Astrocyte (in vitro differentiated cells and primary cell): ENCODE measurements at places on chromosomes 11 and 22. TPM values are rescaled to one million over a fixed set of nuclear protein-coding genes. Genes with fewer than 3 reads are reported as not detected.

DNA sequence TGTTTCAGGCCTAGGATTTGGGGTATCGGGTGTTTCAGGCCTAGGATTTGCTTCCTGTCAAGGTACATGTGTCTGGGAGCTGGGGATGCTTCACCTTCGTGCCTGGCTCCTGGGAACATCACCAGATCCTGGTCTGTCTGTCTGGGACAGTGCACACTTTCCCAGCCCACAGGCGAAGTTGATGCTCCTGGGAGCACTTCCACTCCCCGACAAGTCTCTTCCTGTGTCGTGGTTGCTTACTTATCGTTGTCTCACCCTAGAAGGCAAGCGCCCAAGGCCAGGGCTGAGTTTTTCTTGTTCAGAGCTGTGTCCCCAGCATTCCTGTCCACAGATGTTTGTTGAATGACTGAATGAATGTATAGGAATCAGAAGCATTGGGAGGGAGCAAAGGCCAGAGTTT lies 71.5 kb downstream of the LINC01488 start:
- no peak overlapping the region for H3K27ac ChIP-seq
- no peak overlapping the region for H3K4me3 ChIP-seq
- no peaks in the 10 kb centered on the region for H3K27me3 ChIP-seq
- no peak for DNase-seq

GRCh38 chr11:96207459-96208449 lies 135.2 kb downstream of the MAML2 start:
- H3K36me3 ChIP-seq, result no peaks in the 10 kb centered on the region
- H3K27me3 ChIP-seq, result no peaks in the 10 kb centered on the region
- no peak overlapping the region for H3K27ac ChIP-seq

SYT7 gene
- total RNA-seq, result 3.7 and 3.8 TPM in 2 replicates

DYNC2H1 gene
- 17.2 and 20.9 TPM in 2 replicates for total RNA-seq

- peaks cover 15% of the 10 kb centered on the region for H3K4me1 ChIP-seq
- H3K36me3 ChIP-seq, result no peaks in the 10 kb centered on the region
- no peak overlapping the region for H3K27ac ChIP-seq
- no peaks in the 10 kb centered on the region for H3K27me3 ChIP-seq
Measured at GRCh38 chr11:78699609-78700135, 125.0 kb upstream of the NARS2 start.

DNA sequence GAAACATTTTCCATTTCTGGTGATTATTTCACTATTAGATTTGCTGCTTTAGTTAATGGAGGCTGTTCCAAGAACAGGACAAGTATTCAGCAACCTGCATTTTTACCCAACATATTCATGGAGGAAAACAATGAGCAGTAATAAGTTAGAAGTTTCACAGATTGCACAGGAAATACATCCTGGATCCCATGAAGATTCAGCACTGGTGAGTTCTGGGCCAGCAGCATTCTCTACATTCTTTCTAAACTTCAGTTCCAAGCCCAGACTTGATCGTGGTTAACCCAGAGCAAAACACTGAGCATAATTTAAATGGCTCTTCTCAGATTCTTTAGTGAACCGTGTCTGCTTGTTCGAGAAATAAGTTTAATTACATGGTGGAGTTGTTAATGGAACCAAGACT lies 3.8 kb downstream of the FJX1 start:
- DNase-seq, result peak; percentile 89
- H3K4me3 ChIP-seq, result peak overlapping the region; percentile 77
- peak overlapping the region; percentile 68 for H3K27ac ChIP-seq
- H3K27me3 ChIP-seq, result no peaks in the 10 kb centered on the region
- no peaks in the 10 kb centered on the region for H3K36me3 ChIP-seq
- H3K4me1 ChIP-seq, result peaks cover 44% of the 10 kb centered on the region

- DNase-seq, result no peak
- H3K36me3 ChIP-seq, result no peaks in the 10 kb centered on the region
- no peak overlapping the region for H3K4me3 ChIP-seq
- no peaks in the 10 kb centered on the region for H3K27me3 ChIP-seq
- no peak overlapping the region for H3K27ac ChIP-seq
Measured at GRCh38 chr11:74490941-74491340, 2.6 kb downstream of the LIPT2 start.

PNPLA5 gene
- total RNA-seq, result not detected in 2 replicates

DNA sequence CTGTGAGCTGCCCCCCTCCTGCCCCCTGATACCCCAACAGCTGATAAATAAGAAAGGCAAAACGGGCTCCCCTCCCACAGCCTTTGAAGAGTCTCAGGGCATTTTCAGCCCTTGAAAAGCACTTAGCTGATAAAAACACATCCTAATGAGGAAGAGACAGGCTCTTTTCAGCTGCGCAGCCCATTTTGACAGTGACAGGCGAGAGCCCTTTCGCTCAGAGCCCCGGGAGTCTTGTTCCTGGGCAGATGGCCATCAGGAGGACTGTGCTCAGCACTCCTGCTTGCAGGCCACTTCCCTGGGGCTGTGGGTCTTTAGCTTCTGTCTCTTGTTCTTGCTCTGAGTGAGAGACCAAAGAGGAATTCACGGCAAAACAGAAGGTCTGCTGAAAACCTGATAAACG lies 757.2 kb downstream of the BRD1 start:
- H3K27me3 ChIP-seq, result no peaks in the 10 kb centered on the region
- H3K4me1 ChIP-seq, result no peaks in the 10 kb centered on the region
- DNase-seq, result no peak
- no peak overlapping the region for H3K27ac ChIP-seq

GRCh38 chr11:2302306-2302895 lies 588 bp downstream of the TSPAN32 start:
- no peak overlapping the region for H3K4me3 ChIP-seq
- H3K36me3 ChIP-seq, result no peaks in the 10 kb centered on the region
- H3K27me3 ChIP-seq, result peaks cover 3% of the 10 kb centered on the region
- peaks cover 11% of the 10 kb centered on the region for H3K4me1 ChIP-seq

MMP13 gene
- 1.2 and 3.9 TPM in 2 replicates for total RNA-seq

GRCh38 chr11:115324581-115325432 lies 179.4 kb downstream of the CADM1 start:
- no peaks in the 10 kb centered on the region for H3K27me3 ChIP-seq
- no peak overlapping the region for H3K27ac ChIP-seq
- DNase-seq, result peak; percentile 66
- H3K4me3 ChIP-seq, result no peak overlapping the region
- no peaks in the 10 kb centered on the region for H3K4me1 ChIP-seq

DNA sequence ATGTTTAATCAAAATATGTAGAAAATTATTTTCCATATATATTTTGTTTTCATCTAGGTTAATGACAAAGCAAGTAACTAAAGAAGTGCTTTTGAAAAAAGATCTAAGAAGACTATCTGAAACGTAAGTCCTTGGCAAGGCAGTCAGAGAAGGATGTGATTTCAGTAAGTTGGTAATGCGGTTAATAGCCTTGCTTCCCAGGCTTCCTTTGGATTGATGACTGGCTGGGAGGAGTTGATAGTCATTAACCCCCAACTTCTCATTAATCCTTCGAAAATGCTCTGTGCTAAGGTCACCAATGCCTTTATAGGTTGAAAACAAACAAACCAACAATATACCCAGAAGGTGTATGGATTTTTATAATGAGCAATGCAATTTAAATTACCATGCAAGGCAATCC lies 1326.5 kb downstream of the LRRC4C start:
- H3K4me1 ChIP-seq, result peaks cover 7% of the 10 kb centered on the region
- no peak overlapping the region for H3K4me3 ChIP-seq
- H3K36me3 ChIP-seq, result no peaks in the 10 kb centered on the region
- H3K27me3 ChIP-seq, result no peaks in the 10 kb centered on the region

GRCh38 chr22:49024775-49025440 lies 802.8 kb downstream of the BRD1 start:
- DNase-seq, result no peak
- H3K4me1 ChIP-seq, result no peaks in the 10 kb centered on the region
- H3K36me3 ChIP-seq, result no peaks in the 10 kb centered on the region
- no peak overlapping the region for H3K27ac ChIP-seq
- H3K27me3 ChIP-seq, result no peaks in the 10 kb centered on the region
- H3K4me3 ChIP-seq, result no peak overlapping the region

GRCh38 chr11:38594895-38595294 lies 1996.9 kb upstream of the RAG2 start:
- no peaks in the 10 kb centered on the region for H3K4me1 ChIP-seq
- no peaks in the 10 kb centered on the region for H3K36me3 ChIP-seq
- no peak overlapping the region for H3K4me3 ChIP-seq
- DNase-seq, result no peak
- H3K27ac ChIP-seq, result no peak overlapping the region
- H3K27me3 ChIP-seq, result no peaks in the 10 kb centered on the region

DNA sequence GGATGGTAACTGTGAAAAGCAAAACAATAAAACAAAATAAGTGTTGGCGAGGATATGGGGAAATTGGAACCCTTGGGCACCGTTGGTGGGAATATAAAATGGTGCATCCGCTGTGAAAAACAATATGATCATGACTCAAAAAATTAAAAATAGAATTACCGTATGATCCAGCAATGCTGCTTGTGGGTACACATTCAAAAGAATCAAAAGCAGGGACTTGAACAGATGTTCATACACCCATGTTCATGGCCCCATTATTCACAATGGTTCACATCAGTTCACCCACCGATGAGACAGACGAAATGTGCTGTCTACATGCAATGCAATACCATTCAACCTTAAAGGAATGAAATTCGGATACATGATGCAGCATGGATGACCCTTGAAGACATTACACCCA lies 1.2 kb upstream of the DERL3 start:
- H3K36me3 ChIP-seq, result peaks cover 4% of the 10 kb centered on the region
- H3K27me3 ChIP-seq, result no peaks in the 10 kb centered on the region
- no peak overlapping the region for H3K4me3 ChIP-seq
- no peak for DNase-seq

- no peaks in the 10 kb centered on the region for H3K4me1 ChIP-seq
- no peaks in the 10 kb centered on the region for H3K27me3 ChIP-seq
- no peak for DNase-seq
- no peaks in the 10 kb centered on the region for H3K36me3 ChIP-seq
- H3K4me3 ChIP-seq, result no peak overlapping the region
- H3K27ac ChIP-seq, result no peak overlapping the region
Measured at GRCh38 chr11:101346591-101346990, 217.0 kb upstream of the PGR start.

ZBTB44 gene
- total RNA-seq, result 25.3 and 26.2 TPM in 2 replicates

ZBTB16 gene
- 0.36 and 0.50 TPM in 2 replicates for total RNA-seq

ZP1 gene
- 0.43 TPM in 1 of 2 replicates, not detected in the other for total RNA-seq

DNA sequence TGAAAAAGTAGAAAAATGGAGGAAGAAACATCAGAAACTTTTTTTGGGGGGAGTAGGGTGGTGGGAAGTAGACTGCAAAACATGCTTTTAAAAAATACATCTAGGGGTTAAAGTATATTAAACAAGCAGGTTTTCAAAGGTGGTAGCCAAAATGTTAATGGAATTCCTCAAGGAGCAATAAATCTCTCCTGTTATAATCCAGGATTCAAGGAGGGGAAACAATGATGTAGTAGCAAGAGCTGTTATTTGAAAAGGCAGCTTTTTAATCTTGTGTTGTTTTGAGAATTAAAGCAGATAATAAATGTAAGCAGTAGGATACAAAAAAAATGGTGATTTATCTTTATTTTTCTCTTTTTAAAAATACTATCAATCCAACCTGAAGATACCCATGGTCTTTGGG lies 736.5 kb upstream of the CCDC90B start:
- H3K27me3 ChIP-seq, result no peaks in the 10 kb centered on the region
- H3K4me1 ChIP-seq, result peaks cover 5% of the 10 kb centered on the region
- H3K27ac ChIP-seq, result no peak overlapping the region
- no peak for DNase-seq
- no peaks in the 10 kb centered on the region for H3K36me3 ChIP-seq

- peaks cover 33% of the 10 kb centered on the region for H3K4me1 ChIP-seq
- peak; percentile 96 for DNase-seq
- no peaks in the 10 kb centered on the region for H3K36me3 ChIP-seq
- peak overlapping the region; percentile 88 for H3K27ac ChIP-seq
- H3K4me3 ChIP-seq, result peak overlapping the region; percentile 45
Measured at GRCh38 chr22:27420817-27421361, 380.7 kb downstream of the MN1 start.

DNA sequence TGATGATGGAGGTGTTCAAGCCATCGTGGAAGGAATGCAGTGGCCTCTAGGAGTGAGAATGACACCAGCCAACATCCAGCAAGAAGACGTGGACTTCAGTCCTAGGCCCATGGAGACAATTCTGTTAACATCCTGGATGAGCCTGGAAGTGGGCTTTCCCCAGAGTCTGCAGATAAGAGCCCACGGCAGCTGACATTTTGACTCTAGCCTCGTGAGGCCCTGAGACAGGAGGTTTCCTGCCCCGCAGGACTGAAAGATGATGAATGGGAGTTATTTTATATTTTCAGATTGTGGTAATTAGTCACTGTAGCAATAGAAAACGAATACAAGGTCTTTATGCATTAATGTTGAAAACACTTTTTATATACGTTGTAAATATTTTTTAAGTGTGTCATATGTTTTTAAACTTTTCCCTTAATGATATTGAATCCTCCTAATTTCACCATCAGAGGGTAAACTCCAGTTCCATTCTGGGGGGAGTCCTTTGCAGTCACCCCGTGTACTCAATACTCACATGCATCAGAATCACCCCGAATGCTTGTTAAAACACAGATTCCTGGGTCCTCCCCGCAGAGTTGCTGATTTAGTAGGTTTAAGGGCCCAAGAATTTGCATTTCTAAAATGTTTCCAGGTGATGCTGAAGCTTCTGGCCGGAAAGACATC lies 570 bp upstream of the TPCN2 start:
- H3K4me1 ChIP-seq, result peaks cover 26% of the 10 kb centered on the region
- H3K27me3 ChIP-seq, result no peaks in the 10 kb centered on the region
- H3K27ac ChIP-seq, result peak overlapping the region; percentile 72
- no peaks in the 10 kb centered on the region for H3K36me3 ChIP-seq
- H3K4me3 ChIP-seq, result peak overlapping the region; percentile 72
- DNase-seq, result no peak

- H3K27ac ChIP-seq, result no peak overlapping the region
- no peaks in the 10 kb centered on the region for H3K4me1 ChIP-seq
- H3K4me3 ChIP-seq, result no peak overlapping the region
- DNase-seq, result no peak
Measured at GRCh38 chr22:34490886-34491285, 570.6 kb upstream of the LARGE1 start.

- H3K27ac ChIP-seq, result no peak overlapping the region
- H3K27me3 ChIP-seq, result no peaks in the 10 kb centered on the region
- peaks cover 34% of the 10 kb centered on the region for H3K4me1 ChIP-seq
Measured at GRCh38 chr11:76578654-76579055, 91.9 kb downstream of the LRRC32 start.

OR4D5 gene
- not detected in 2 replicates for total RNA-seq

OR5J2 gene
- not detected in 2 replicates for total RNA-seq

ADM2 gene
- 23.0 and 26.3 TPM in 2 replicates for total RNA-seq

DNA sequence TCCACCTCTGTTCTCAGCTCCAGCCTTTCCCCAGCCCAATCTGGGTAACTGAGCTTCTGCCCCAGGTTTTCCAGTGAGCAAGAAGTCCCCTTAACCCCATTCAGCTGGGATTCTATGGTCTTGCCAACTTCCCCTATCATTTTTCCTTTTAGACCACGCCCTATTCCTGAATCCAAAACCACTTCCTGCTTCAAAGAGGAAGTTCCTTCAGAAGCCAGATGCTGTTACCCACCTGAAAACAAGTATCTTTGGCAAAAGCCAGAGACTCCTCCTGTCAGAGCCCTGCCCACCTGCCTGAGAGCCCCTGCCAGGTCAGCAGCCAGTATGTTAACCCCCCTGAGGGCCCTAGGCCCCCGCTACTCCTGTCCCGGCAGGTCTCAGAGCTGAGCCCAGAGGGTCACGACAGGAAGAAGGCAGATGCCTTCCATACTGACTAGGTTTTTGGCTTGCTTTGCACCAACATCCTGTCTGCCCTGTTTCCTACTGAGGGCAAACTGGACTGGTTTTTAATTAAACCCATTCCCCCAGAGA lies 20.3 kb upstream of the MICAL2 start:
- peaks cover 56% of the 10 kb centered on the region for H3K4me1 ChIP-seq
- peak overlapping the region; percentile 100 for H3K27ac ChIP-seq
- H3K4me3 ChIP-seq, result no peak overlapping the region
- H3K36me3 ChIP-seq, result no peaks in the 10 kb centered on the region
- H3K27me3 ChIP-seq, result no peaks in the 10 kb centered on the region

USH1C gene
- not detected in 2 replicates for total RNA-seq

UVRAG gene
- 14.5 and 15.3 TPM in 2 replicates for total RNA-seq
